CD4-positive, alpha-beta T cell treated with Interleukin-17A for 1 hour (primary cell): ENCODE measurements at places on chromosomes 6 and 20.

- DNase-seq: no peak
Observed at GRCh38 chr20:9403448-9403847, 110.9 kb upstream of the LAMP5 start.

DNA sequence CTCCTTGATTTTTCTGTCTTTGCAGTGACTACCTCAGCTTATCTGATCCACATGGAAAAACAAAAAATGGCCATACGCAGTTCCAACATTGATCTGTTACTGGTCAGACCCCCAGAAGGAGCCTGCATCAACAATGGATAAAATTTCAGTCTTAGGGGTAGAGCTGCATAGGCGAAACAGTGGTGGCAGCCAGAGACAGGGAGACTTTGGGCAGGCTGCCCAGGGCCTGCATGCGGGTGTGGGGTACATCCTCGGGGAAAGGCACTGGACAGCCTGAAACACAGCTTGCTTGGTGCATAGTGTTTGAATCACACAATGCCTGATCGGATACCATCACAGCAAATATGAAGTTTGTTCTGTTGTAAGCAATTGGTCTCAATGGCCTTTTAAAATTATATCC lies 847.8 kb downstream of the QKI start:
- no peak for DNase-seq

- no peak for DNase-seq
Observed at GRCh38 chr6:11705483-11705882, 73.1 kb downstream of the ADTRP start.

- no peak for DNase-seq
Observed at GRCh38 chr20:25225642-25226432, 22.0 kb upstream of the PYGB start.
